NCI-H1417 (cell line): ENCODE measurements at places on chromosomes 7 and 10.

- DNase-seq, result no peak
Measured at GRCh38 chr10:93436591-93437085, 45.5 kb downstream of the MYOF start.

DNA sequence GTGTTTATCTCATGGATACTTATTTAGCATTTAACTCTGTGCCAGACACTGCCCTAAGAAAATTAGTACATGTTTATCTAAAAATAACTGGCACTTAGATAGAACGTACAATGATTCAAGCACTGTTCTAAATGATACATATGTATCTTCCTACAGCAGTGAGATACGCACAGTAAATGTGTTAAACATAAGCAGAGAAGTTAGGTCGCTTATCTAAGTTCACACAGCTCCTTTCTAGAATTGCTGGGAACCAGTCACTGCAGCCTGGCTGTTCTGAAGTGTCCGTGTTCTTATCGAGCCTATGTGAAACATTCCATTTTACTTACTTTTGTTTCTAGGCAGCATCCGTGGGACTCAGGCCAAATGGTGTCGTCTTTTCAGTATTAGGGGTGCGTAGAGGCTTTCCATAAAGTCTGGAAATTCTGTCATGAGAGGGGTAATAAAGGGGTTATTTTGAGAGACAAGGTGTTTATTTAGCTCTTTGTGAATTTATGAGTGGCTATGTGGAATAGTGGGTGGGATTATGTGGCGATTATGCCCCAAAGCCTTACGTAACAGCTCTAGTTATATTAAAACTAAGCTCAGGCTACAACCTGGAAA, 186.9 kb downstream of the SND1 start:
- DNase-seq, result no peak

DNA sequence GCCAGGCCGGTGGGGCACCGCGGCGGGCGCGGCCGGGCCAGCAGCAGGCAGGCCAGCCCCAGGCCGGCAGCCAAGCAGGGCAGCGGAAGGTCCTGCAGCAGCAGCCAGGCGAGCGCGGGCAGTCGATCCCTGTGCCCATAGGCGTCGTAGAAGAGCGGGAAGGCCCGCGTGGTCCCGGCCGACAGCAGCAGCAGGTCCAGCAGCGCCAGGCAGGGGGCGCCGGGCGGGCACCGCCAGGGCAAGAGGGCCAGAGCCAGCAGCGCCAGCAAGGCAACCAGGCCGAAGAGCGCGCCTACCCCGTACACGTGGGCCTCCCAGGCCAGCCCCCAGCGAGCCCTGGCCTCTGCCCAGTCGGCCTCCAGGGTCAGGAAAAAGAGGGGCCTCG, 8.4 kb upstream of the RBM28 start:
- peak; percentile 62 for DNase-seq

DNA sequence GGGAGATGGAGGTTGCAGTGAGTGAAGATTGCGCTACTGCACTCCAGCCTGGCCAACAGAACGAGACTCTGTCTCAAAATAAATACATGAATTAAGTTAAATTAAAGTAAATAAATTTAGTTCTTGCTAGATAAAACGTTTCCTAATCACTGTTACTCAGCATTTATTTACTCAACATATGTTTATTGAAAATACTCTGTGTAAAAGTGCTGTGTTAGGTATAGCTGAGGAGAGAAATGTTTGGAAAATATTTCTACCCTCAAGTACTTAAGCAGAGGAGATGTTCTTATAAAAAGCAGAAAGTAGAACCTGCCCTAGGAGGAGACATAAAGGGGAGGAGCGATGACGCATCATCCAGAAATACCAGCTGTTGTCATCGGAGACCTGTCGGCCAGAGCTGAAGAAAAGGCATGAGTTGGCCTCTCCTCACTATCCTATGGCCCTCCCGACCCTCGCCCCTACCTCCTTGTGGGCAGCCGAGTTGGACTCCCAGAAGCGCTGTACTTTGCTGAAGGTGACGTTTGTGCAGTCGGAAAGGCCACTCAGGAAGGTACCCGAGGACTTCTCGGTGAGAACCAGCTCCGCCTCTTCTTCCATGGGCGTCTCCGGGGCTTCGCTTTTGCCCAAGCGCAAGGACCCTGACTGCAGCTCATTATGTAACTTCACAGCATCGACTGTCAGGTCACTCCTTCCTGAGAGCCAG, 1.1 kb downstream of the RRP12 start:
- peak; percentile 39 for DNase-seq

DNA sequence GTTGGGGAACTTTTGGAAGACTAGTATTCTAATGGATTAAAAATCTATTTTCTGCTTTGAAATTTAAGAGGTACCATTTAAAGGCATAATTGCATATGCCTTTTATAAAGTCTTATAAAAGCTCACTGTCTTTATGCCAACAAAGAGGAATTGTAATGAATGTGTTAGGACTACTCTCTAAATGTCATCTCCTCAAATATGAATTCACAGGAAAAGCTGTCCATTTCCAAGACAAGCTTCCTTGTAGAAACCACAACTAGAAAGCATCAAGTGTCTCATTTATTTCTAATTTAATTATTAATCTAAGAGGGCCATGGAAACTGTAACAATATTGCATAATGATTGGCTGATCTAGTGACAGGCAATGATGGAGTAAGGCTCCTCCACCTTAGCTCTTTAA, 130.2 kb downstream of the COL28A1 start:
- no peak for DNase-seq

DNA sequence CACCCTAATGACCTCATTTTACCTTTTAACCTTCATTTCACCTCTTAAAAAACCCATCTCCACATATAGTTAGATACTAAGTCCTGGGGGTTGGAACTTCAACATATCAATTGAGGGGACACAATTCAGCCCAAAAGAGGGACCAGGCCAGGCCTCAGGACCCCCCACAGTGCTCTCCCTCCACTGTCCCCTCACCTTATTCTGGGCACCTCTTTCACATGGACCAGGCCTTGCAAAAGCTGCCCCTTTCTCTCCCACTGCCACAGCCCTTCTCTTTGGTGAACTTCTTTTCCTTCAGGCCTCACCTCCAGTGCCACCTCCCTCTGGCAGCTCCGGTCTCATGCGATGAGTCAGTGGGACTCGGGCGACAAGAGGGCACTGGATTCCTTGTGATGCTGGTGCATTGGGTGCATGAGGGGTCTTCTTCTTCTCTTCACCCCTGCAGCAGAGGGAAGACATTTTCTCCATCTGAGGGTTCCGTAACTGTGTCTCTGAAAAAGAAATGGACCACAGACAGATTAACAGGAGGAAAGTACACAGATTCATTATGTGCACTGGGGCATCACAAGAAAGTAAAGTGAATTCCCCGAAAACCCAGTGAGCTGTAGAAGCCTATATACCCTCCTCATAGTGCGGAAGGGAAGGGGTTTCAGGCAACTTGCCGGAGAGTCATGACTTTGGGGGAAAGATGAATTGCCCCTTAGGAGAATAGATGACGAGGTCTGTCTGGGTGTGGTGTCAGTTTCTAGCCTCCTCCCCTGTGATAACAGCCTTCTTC, 288.7 kb upstream of the IGFBP3 start:
- DNase-seq, result no peak

DNA sequence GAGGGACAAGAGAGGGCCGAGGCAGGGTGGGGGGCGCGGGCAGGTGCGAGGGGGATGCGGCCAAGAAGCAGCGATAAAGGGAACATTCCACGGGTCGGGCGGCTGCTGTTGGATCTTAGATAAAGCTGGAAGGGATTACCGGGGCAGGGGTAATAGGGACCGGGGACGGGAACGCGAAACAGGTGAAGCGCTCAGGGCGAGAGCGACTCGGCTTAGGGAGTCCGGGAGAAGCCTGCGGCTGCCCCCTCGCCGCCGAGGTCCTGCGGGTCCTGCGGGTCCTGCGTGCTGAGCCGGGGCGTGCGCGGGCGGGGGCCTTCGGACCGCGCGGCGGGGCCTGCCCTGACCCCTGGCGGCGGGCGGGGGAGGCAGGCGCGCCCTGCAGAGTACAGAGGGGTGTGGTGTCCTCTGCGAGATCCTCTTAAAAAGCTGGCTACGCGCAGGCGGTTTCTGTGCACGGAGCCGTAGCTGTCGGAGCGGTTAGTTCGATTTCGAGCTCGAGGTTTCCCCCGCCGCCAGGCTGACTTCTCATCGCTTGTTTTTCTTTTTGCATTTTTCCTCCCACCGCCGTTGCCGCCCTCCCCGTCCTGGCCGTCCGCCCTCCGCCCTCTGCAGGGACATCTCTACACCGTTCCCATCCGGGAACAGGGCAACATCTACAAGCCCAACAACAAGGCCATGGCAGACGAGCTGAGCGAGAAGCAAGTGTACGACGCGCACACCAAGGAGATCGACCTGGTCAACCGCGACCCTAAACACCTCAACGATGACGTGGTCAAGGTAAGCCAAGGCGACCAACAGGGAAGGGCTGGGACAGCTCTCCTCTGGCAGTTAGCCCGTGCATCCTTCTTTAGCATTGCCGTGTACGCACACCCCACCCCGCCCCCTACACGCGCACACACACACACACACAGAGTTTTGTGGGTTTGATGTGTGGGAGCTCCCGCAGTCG, 1.4 kb downstream of the CAV1 start:
- peak; percentile 68 for DNase-seq

- no peak for DNase-seq
Measured at GRCh38 chr10:132980426-132981172, 38.2 kb upstream of the CFAP46 start.

DNA sequence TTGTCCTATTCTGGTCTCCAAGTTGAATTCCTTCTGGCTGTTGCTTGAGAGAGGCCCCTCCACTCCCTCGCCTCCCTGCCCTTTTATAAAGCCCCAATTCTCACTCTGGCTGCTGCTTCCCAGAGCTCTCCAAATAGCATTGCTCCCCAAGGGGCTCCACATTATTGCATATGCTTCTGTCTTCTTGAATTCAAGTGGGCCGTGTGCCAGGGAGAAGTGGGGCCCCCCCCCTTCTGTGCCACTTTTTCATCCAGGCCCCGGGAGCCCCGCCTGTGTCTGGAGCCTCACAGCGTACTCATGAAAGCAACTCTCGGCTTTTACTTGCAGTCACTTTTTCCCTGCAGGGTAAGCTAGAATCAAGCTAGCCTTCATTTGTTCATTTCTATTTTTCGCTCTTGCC, 265.1 kb downstream of the CCSER2 start:
- DNase-seq, result no peak

GRCh38 chr10:69073026-69073425, 14.9 kb upstream of the SRGN start:
- no peak for DNase-seq

GRCh38 chr10:114825513-114826253, 4.1 kb downstream of the FHIP2A start:
- DNase-seq, result no peak

DNA sequence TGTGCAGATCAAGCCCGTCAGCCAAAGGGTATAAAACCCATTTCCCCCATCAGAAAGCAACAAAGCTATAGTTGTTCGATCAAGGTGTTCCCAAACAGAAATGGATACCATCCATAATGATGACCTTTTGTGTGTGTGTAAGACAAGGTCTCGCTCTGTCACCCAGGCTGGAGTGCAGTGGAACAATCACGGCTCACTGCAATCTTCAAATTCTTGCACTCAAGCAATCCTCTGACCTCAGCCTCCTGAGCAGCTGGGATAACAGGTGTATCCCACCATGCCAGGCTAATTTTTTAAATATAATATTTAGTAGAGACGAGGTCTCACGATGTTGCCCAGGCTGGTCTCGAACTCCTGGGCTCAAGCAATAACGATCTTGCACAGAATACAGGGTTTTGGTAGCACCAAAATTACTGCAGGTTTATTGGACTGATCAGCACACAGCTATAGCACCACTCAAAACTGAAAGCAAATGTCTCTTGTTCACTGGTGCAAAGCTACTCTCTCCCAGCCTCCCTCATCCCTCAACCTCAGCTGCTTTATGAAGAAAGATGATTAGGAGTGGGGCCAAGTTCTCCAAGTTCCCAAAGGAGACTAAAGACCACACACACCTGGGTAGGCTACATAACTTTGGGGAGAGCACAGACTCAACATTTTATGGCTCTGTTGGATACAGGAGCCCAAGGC, 80.5 kb downstream of the ABI1 start:
- DNase-seq, result no peak

GRCh38 chr10:13241613-13242012, 7.4 kb upstream of the UCMA start:
- no peak for DNase-seq

- DNase-seq, result no peak
Measured at GRCh38 chr7:157139111-157139809, 534 bp downstream of the UBE3C start.

DNA sequence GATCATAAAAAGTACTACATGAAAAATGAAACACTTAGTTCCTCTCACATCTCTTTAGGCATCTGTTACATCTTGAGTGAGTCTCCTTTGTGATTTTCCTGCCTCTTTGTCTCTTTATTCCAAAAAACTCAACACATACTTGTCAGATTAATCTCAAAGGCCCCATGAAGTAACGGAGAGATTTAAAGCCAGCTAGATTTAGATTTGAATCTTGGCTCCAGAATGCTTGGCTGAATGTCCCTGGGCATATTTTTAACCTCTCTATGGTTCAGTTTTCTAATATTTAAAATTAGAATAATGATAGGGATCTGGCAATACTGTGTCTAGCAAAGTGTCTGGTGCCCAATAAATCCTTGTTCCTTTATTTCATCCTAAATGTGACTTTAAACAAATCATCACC, 140.0 kb downstream of the DGKB start:
- DNase-seq, result no peak

DNA sequence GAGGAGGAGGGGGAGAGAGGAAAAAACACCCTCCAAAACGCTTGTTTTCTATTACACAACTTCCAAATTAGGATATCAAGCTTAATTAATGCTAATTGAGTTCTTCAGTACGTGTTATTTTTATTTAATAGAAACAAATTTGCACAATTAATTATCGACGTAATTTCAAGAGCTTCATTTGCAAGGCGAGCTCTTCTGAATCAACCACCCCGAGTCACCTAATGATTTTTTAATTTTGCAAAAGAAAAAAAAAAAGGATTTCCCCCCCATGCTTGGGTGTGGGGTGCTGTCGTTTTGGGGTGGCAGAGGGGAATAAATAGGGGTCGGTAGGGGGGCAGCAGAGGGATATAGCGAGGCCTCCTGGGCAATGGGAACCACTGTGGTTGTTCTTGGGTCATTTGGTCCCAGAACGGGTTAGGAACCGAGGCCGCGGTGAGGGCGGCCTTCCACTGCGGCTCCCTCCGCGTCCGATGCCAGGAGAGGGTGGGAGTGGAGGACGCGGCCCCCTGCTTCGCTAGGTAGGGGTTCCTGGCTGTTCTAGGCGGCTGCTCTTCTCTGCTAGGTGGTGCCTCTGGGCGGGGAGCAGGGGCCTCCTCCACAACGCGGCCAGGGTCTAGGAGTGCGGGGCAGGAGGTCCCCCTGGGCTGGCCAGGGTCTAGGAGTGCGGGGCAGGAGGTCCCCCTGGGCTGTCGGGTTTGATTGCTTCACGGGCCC, 7.3 kb downstream of the UNCX start:
- no peak for DNase-seq

DNA sequence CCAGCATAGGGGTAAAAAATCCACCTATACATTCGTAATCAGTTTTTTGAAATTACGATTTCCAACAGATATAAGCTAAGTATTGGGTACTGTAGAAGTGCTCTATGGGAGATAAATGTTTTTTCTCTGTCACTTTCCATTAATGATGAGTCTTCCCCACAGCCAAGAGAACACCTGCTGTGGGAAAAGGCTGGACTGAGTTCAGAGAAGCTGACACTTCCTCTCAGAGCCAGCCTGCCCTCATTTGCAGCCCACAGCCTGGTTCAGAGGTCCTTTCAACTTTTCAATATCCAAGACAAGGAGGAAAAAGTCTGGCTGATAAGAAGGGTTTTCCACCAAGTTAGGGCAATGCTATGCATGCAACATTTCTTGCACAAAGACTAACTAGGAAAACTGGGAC, 64.5 kb upstream of the DNAJB12 start:
- no peak for DNase-seq
